ENCODE measurements at places on chromosomes 13 and 19.

- no peak for DNase-seq
Observed at GRCh38 chr13:107580741-107581412, 634.5 kb downstream of the LIG4 start.

DNA sequence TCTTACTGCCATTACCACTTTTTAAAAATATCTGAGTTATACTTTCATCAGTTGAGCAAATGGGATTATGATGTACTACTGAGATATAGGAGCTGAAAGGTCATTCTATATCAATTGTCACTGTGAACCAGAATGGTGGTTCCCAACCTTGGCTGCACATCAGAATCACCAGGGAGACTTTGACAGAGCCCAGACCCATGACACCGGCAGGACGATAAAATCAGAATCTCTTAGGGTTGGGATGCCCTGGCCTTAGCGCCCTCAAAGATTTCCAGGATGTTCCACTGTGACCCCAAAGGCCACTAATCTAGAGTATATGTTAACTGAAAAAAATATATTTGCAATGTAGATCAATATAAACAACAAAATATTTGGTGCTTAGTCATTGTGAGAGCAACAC is 355.1 kb downstream of the LIG4 start:
- no peak for DNase-seq

GRCh38 chr19:35722897-35723296 is 5.1 kb downstream of the KMT2B start:
- no peak for DNase-seq

DNA sequence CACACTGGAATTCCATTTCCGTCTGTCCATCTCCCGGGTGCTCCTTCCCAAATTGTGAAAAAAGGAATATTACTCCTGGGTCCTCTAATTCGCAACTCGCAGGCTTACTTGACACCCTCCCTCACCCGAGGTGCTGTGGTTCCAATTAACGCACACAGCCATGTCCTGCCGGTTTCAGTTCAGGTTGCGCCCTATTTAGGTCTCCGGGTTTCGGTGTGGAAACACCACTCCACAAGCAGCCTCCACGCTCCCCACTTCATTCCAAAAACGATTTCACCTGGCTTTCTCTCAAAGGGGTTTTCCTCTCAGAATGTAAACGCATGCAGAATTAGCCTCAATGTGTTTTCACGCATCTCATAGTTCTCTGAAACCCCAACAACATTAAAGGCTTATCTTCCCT is 37.9 kb downstream of the NAXD start:
- no peak for DNase-seq

GRCh38 chr13:40580566-40581276 is 85.7 kb downstream of the FOXO1 start:
- DNase-seq = no peak

GRCh38 chr13:95023405-95023804 is 277.8 kb downstream of the ABCC4 start:
- DNase-seq = no peak

GRCh38 chr13:97506511-97506910 is 72.5 kb downstream of the RAP2A start:
- DNase-seq = no peak

DNA sequence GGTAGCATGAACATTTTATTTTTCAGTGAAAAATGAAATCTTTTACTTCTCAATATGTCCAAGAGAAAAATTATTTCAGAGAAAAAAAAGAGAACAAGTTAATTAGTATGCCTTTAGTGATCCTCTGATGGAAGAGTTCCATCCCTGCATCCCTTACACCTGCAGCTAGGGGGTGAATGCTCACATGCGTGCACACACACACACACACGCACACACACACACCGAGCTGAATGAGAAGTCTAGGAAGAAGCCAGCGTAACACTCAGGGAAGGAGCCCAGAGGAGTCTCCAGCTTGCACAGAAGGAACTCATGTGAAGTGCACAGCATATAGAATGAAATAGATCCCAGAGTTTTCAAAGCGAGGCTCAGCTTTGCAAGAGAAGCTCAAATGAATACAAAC is 510.5 kb downstream of the IRS2 start:
- DNase-seq = no peak

DNA sequence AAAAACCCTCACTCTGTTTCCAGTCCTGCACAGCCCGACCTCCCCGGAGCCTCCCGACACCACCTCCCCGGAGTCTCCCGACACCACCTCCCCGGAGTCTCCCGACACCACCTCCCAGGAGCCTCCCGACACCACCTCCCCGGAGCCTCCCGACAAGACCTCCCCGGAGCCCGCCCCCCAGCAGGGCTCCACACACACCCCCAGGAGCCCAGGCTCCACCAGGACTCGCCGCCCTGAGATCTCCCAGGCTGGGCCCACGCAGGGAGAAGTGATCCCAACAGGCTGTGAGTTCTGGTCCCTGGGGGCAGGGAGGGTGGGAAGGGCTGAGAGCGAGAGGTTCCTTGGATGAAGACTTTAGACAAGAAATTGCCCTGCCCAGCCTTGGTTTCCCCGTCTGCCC is 5.4 kb downstream of the MADCAM1 start:
- no peak for DNase-seq

DNA sequence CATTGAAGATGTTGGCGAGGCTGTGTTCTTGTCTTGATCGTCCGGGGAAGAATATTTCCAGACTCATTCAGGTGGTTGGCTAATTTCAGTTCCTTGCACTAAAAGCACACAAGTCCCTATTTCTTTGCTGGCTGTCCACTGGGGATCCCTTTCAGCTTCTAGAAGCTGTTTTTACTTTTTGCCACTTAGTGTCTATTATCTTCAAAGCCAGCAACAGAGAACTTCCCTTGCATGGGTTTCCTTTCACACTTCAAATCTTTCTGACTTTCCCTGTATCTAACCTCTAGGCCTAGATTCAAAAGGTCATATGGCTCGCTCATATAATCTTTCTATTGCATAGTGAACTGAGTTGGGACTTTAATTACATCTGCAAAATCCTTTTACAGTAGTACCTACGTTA is 215.3 kb upstream of the PCDH9 start:
- no peak for DNase-seq

DNA sequence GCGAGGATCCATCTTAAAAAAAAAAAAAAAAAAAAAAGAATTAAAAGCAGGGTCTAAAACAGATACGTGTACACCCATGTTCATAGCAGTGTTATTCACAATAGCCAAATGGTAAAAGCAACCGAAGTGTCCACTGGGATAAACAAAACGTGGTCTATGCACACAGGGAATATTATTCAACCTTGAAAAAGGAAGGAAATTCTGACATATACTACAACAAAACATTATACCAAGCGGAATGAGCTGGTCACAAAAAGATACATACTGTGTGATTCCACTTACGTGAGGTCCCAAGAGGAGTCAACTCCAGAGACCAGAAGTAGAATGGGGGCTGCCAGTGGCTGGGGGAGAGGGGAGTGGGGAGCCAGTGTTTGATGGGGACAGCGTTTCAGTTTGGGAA is 14.7 kb upstream of the ADPRHL1 start:
- DNase-seq = no peak

GRCh38 chr13:102103469-102103868 is 298.4 kb downstream of the FGF14 start:
- DNase-seq = no peak
